NCI-H1436 treated with DMSO at 0.1 percent for 48 hours (cell line): ENCODE measurements at places on chromosomes 3 and 15.

DNA sequence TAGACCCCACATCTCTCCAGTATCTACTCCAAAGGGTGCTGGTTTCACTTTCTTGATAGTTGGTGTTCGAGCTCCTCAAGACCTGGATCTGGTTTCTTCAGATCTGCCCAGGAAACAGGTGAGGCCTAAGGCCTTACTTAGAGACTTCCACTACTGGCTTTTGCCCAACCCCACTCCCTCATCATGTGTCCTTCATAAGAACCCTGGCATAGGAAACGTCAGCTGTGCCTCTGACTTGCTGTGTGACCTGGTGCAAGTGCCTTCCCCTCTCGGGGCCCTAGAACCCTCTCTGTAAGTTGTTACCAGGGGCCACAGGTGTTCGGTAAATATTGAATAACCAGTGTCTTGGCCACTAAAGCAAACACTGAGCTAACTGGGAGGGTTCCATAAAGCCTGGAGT is 3.9 kb downstream of the OXTR start:
- DNase-seq = no peak

- DNase-seq = no peak
Observed at GRCh38 chr3:72587282-72587681, 261.0 kb downstream of the SHQ1 start.

DNA sequence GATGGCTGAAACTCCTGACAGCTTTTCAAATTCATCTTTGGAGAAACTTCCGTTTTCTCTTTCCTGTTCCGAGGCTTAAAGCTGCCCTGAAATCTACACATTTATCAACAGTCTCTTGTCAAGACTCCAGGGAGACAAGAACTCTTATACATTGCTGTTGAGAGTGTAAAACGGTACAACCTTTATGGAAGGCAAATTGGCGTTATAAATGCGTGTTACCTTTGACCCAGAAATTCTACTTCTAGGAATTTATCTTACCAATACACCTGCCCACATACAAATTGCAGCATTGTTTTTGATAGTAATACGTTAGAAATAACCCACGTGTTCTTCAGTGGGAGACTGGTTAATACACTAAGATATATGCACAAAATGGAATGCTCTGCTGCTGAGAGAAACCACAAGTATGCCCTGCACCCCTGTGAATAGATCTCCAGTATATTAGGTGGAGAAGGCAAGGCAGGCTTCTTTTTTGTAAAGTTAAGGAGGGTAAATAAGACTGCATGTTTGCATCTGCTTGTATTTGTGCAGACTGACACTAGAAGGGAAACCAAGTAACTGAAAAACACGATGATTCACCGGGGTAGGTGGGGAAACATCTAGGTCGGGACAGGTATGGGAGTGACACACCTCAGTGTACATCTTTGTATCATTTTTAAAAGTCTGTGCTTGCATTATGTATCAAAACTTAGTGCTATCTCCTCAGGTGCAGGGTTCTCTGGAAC is 97.5 kb downstream of the IGF1R start:
- DNase-seq = no peak

- no peak for DNase-seq
Observed at GRCh38 chr3:67109651-67110204, 111.6 kb downstream of the KBTBD8 start.

GRCh38 chr3:183527428-183528379 is 27.8 kb downstream of the KLHL6 start:
- no peak for DNase-seq

DNA sequence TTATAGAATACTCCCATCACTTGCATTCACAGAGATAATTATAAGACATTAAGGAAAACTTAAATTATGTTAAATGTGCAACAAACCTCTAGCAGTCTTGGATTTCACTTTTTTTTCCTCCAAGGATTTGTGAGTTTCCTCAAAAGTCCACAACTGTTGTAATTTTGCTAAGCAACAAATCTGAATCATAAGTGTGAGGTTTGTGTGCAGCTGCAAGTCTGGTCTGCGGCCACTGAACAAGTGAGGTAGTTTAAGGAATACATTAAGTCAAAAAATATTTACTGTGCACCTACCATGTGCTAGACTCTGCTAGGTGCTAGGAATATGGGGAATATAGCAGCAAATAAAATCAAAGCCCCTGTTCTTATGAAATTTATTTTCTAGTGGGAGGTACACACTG is 70.2 kb downstream of the LRRC28 start:
- no peak for DNase-seq

DNA sequence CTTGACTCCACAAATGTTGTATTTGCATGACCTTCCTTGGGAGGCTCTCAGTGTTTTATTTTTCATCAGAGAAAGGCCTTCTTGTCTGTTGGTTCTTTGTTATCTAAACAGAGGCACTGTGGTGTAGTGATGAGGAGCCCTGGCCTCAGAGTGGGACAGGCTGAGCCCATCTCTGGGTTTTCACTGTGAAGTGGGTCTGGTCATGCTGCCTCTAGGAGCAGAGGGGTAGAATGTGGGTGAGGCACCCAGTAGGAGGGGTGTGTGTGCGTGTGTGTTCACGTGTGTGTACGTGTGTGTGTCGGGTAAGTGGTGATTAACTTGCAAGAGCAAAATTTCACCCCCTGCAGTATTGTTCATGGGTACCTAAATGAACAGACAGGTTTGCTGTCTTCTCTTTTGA is 14.4 kb downstream of the KLF13 start:
- DNase-seq = no peak

GRCh38 chr3:120449251-120449650 is 1.5 kb downstream of the FSTL1 start:
- no peak for DNase-seq

DNA sequence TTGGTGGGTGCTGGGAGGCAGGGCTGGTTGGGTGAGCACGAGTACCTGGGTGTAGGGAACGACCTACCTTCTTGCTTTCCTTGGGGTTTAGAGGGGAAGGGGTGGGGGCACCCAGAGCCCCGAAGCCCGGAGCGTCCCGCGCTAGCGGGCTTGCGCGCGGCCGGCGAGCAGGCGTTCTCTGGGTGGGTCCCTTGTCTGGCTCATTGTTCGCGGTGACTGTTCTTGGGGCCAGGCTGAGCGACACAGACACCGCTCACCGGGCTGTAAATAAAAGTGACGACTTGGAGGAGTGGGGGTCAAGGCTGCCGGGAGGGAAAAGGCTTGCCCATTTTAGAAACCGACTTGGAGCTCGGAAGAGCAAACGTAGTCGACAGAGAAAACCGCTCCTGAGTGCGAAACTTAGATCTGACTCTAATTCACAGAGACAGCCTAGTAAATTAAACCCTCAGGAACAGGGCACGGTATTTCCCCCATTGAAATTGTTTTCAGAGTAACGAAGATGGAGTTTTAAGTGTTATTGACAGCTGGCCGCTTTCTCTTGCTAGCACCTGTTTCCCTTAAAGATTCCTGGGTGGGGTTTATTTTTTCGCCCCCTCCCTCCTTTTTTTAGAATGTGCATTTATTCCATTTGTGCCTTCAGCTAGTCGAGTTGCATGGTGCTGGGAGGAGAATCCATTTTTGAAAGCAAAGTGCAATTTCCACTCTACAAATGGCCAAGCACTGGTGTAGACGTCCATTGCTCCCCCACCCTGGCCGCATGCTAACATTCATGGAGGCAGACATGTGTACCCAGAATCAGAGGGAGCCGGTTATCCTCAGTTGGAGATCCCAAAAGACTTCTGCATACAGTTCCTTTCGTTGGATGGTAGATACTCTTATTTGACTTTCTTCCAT is 532.1 kb upstream of the SEMA6D start:
- DNase-seq = no peak

- DNase-seq = no peak
Observed at GRCh38 chr3:150623945-150624344, 20.8 kb downstream of the SELENOT start.

DNA sequence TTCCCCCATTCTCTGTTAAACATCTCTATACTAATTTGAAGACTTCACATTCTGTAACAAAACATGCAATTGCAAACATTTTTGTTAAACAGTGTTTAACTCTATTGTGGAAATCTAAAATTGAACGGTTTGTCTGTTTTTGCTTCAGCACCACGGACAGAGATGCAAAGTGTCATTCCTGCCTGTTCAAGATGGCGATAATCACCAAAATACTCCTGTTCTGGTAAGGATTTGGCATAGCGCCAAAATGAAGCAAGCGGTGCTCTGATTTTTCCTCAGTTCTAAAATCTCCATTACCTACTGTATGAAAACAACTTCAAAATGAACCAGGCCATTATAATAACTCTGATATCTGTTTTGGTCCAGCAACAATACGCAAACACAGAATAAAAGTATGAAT is 129.7 kb upstream of the TUSC7 start:
- no peak for DNase-seq

GRCh38 chr15:69165637-69166025 is 5.2 kb downstream of the GLCE start:
- DNase-seq = no peak

- no peak for DNase-seq
Observed at GRCh38 chr3:169104972-169105371, 558.5 kb downstream of the MECOM start.

DNA sequence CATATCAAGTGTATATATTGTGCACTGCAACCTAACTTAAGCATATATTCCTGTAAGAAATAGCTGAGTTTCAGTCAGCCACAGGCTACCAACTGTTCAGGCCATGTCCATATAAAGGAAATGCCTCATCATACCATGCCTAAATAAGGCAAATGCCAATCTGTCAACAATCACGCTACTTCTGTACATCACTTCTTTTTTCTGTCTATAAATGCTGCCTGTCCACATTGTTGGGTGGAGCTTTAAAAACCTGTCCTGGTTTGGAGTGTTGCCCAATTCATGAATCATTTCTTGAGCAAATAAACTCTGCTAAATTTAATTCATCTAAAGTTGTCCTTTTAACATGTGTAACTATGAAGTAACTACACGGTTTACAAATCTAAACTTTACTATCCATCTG is 1091.9 kb downstream of the NSUN3 start:
- no peak for DNase-seq

GRCh38 chr3:144763878-144764454 is 792.3 kb downstream of the DIPK2A start:
- no peak for DNase-seq

DNA sequence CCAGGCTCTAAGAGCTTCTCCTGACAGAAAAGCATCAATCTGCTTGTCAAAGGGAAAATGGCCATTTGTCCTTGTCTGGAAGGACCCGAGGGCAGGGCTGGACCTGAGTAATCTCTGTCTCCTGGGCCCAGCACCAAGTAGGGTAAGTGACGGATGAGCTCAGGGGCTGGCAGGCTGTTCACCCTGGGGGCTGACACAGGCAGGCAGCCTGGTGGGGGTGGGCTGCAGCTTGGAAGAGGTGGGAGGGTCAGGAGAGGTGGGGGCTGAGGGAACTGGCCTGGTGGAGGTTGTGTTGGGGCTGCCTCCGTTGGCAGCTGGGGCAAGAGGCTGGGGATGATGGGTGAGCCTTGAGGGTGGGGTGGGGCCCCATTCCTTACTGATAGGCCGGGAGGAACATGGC is 42.3 kb upstream of the ADPGK start:
- DNase-seq = no peak

DNA sequence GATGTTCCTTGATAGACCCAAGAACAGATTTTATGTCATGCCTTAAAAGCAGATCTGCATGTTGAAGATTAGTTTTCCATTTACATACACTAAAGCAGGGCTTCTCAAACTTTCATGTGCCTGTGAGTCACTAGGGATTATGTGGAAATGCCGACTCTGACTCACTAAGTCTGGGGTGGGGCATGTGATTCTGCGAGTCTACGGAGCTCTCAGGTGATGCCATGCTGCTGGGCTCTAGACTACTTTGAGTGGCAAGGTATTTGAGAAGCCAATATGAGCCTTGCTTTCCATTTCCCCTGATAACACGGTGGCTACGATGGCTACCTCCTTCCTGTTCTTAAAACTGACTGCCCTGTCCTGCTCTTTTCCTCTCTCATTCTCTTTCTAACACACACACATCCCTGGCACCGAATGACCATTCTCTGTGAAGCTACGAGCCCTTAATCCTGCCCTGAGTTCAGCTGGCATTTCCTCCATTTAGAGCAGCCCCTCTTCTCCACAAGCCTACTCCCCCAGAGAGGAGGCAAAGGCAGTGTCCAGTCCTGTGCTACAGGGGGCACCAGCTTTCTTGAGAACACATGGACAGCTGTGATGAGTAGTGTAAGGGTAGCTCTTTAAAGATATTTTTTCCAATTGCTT is 39.7 kb upstream of the PYGO1 start:
- DNase-seq = no peak

GRCh38 chr3:29176501-29176900 is 104.4 kb upstream of the RBMS3 start:
- DNase-seq = no peak

DNA sequence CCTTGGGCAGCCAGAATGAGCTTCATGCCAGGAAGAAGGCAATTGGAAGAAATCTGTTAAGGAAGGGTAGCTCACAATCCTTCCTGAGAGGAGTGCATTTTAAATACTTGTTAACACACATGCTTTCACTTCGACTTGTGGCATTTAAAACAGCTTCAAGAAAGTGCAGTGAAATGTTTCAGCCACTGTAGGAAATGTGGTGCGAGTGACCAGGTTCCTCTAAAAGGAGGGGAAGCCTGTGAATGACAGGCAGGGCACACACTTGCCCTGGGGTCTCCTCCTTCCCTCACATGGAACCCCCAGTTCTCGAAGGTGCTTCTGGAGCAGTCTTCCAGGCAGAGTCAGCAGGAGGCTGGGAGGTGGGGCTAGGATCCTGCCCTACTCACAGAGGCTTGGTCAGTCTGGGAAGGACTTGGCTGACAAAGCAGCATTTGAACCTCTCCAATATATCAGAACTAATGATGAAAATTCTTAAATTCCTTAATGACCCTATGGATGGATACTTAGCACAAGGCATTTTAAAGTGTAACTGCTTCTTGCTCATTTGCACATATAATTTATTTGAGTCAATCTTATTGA is 358.6 kb downstream of the CHST2 start:
- DNase-seq = no peak

DNA sequence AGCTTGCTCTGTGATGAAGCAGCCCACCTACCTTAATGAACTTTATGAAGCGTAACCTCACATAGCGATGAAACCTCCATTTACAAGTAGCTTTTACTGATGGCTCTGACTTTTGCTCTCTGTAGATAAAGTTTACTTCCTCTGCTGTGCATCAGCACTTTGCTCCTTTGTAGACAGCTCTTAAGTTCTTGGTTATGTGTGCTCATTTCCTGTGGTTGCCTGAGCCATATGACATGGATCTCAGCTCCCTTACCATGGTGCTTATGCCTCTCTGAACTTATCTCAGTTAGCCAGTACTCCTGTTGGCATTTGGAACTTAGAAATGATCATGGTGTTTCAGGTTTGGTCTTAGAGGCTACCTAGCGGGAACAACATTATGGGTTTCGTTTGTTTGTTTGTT is 7.8 kb downstream of the MFSD1 start:
- no peak for DNase-seq
